ENCODE measurements at places on chromosomes 4 and X.

- DNase-seq = no peak
These were observed 52.6 kb upstream of the PPARGC1A start for GRCh38 chr4:23942471-23942870.

- no peak for DNase-seq
These were observed 160.0 kb upstream of the NHS start for GRCh38 chrX:17214962-17215361.

DNA sequence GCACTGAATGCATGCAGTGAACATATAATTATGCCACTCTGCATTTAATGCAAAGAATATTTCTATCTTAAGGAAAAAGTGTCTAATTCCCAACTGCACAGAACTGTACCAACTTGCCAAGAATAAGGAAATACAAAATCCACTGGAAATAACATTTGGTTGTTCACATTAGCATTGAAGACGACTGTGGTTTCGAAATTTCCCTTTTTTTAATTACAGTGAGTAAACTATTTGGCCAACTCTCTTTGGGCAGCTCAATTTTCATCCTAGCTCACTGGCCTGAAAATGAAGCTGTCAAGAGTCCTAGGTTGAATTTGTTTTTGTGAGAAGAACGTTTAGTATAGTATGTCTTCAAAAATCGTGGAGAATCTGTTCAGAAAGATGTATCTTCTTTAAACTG is 81.6 kb upstream of the MID1 start:
- DNase-seq = no peak

DNA sequence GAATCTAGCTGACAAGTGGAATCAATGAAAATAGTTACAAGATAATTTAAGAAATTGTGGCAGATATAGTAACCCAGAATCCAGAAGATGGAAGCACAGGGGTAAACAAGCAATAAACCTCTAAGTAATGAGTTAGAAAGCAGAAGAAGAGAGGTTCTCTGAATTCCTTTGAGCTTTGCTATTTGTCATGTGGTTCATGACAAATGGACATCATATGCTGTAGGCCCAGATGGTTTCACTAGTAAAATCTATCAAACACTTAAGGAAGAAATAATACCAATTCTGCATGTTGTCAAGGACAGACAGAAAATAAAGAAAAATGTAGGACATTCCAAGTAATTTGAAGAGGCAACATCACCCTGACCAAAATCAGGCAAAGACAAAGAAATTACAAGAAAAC is 480.8 kb upstream of the INTU start:
- no peak for DNase-seq

DNA sequence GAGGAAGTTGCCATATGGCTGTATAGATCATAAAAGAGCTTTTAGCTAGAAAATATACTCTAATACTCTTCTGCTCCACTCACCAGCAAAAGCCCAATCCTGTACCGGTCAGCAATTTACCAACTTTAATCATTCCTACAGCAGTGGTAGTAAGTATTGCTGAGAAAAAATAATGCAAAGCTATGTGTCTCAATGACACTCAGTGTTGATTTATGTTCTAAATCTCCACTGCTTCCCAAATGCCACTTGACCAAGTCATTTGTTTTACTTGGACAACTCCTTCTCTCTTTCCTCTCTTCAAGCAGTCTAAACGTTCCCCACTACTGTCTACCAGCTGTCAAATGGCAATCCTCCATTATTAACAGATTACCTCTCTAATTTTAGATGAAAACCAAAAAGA is 201.8 kb upstream of the GK2 start:
- DNase-seq = no peak

DNA sequence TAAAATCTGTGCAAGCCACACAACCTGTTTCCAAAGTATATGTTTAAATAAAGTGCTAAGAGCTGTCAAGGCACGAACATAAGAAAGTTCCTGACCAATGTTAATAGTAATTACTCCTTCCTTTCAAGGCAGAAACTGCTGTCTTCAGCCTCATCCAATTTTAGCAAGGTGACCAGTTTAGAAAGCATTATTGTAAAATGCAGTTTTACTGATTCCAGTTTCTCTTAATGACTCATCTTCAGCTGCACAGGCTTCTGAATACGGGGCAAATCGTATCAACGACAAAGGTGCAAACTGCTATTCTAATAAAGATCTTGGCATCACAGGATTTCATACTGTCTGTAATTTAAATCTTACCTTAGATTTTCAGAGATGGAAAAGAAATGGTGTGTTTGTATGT is 87.5 kb downstream of the PPP3CA start:
- DNase-seq = no peak

- no peak for DNase-seq
These were observed 272.5 kb upstream of the TRAM1L1 start for GRCh38 chr4:117357866-117358265.

DNA sequence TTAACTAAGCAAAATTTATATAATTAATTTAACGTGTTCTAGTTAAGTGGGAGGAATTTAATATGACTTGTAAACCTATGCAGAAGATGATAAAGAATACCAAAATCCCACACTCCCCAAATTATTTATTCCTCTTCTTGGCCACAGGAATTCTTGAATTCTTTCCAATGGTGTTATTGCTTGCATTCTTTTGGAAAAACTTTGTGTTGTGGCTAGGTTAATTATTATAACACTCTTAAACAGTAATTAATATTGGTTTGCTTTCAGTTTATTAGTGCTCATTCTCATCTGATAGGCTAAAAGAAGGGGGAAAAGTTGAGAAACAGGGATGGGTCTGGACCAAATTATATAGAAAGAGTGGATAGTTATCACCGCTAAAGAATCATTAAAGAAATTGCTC is 141.5 kb upstream of the PABPC4L start:
- no peak for DNase-seq

DNA sequence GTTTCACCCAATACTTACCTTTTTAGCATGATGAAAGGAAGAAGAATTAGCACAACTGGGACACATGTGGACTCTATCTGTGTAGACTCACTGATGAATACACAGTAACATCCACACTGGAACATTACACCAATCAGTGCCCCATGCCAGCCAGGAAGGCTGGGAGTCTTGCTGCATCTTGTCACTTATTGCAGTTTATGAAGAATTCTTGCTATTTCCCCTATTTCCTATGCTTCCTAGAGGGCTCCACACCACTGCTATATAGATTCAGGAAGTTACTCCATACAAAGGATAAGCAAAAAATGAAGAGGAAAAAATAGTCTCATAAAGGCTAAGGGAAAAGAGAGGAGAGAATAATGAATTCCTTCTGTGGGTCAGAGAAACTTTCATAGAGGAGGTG is 201.0 kb downstream of the CAMK2D start:
- no peak for DNase-seq

GRCh38 chr4:132417220-132417619 is 731.9 kb upstream of the PCDH10 start:
- no peak for DNase-seq

GRCh38 chr4:115844180-115844579 is 730.8 kb upstream of the NDST4 start:
- no peak for DNase-seq

- DNase-seq = peak; percentile 76
These were observed at the start of gene ARHGEF9 for GRCh38 chrX:63784902-63785707. ARHGEF9 (minus strand) TSS chrX:63785214; CDS start chrX:63785145, 69 bp downstream.

GRCh38 chr4:103934178-103934789 is 214.5 kb upstream of the TACR3 start:
- no peak for DNase-seq
